ENCODE measurements at places on chromosomes 12 and 14.

DNA sequence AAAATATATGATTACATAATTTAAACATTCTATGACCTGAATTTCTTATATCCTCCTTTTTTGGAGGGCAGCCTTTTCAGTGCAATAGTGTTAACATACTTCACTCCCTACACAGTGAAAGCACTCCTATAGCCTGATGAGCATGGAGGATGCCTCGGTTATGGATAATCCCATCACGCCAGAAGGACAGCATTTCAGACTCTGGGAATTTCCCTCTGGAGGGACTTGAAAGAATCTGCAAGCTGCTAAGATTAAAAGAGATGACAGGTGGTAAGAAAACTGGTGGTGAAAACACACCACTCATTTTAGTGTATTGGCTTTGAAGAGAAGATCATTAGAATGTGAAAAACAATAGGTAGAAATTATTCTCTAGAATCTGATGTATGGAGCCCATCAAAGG is 99.3 kb upstream of the LMNTD1 start:
- DNase-seq = no peak

DNA sequence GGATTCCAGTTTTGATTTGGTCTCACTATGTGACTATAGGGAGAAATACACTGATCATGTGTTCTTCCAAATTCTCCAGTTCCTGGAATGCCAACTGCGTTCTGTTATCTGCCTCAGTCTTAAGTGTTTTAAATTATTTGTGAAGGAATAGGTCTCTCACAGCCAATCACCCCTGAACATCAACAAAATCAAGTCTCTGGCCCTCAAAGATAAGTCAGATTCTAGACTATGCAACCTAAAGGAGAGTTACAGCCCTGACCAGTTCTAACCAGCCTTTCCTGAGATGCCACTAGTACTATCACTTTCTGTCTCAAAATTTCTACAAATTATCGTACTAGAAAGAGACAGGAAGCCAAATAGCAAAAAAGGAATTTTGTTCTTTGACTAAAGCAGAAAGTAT is 22.3 kb downstream of the ZFC3H1 start:
- DNase-seq = no peak

DNA sequence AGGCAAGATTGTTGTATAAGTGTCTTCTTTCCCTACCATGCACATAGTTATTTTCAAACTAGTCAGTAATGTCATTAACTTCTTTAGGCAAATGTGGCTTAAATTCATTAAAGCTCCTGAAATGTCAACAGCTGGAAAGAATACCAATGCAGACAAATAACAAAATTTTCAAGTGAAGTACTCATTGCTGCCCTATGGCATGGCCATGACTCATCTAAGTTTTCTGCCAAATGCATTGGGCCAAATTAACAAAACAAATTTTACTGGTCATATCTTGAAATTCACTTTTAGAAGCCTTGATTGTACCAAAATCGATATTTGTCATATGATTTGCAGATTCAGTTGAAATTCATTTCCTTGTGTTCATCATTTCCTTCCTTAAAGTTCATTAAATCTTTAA is 915.9 kb downstream of the SLC6A15 start:
- DNase-seq = no peak

- DNase-seq = no peak
These were observed 22.7 kb upstream of the ZFP36L1 start for GRCh38 chr14:68815298-68816182.

GRCh38 chr12:65432114-65432513 is 153.6 kb downstream of the MSRB3 start:
- no peak for DNase-seq

DNA sequence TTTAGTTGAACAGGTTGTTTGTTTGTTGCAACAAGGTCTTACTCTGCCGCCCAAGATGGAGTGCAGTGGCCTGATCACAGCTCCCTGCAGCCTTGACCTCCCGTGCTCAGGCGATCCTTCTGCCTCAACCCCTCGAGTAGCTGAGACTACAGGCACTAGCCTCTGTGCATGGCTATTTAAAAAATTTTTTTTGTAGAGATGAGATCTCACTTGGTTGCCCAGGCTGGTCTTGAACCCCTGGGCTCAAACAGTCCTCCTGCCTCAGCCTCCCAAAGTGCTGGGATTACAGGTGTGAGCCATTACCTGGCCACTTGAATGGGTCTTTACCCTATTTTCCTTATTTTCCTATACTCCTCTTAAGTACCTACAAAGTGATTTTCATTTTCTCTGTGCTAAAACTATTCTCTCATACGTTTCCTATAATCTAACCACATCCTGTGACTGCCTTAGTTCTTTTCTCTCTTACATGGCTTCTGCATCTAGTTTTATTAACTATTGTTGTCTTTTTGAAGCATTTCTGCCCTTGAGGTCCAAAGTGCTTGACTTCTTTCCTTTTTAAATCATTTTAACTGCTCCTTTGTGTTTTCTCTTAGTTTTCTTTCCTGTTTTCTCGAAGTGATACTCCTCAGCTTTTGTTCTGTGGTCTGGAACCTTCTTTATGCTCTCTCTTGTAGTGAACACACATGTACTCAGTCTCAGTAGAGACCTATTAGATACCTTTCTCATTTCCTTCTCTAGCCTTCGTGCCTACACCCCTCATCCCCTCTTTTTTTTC is 14.1 kb downstream of the GPX2 start:
- no peak for DNase-seq

DNA sequence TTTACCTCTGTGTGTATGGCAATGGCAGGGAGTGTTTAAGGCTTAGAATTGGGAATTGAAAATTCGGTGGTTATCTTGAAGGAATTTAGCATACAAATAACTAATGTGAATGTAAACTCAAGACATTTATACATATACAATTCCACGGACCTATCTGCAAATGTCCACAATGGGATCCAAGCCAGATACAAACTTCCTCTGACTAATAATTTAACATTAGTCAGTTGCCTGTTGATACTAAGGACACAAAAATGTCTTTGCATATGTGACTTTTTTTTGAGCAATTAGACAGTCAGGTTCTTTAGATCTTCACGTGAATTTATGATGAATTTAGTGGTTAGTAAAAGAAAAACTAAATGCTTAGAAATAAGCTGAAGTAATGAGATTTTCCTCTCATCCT is 40.5 kb downstream of the ESR2 start:
- DNase-seq = no peak

- no peak for DNase-seq
These were observed 185.2 kb downstream of the ACSS3 start for GRCh38 chr12:81263072-81263471.

- no peak for DNase-seq
These were observed 39.0 kb downstream of the DCAF4 start for GRCh38 chr14:72965249-72965648.

DNA sequence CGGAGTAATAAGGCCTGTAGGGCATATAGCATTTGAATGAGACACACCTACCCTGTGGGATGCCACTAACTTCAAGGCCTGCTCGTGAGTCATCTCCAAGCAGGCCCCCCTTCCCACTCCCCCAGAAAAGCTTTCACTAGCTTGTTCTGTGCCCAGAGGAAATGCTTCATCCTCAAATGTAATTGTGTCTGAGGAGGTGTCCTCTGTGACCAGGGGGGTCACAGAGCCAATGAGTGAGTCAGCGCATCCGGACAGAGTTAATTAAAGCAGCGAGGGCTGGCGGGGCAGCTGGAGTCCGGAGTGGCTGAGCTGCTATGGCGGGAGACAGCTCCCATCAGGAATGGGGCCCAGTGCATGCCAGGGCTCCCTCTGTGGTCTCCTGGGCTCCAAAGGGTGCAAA is 27.0 kb upstream of the ESRRB start:
- no peak for DNase-seq

DNA sequence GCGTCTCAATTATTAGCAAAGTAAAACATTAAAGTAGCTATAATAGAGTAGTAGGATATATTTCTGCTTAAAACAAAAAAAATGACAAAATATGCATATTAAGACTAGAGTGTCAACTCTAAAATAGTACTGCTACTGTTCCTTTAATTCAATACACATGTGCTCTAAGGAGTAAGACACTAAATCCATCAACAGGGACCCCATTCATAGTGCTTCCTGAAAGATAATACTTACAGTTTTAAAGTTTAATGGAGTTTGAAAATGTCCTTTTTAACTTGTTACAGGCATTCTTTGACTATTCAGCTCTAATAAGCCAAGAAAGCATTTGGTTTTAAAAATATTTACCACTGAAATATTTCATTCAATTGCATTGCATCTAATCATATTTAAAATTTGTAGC is 145.2 kb downstream of the ADAMTS20 start:
- no peak for DNase-seq

- no peak for DNase-seq
These were observed 340.3 kb upstream of the PDE3A start for GRCh38 chr12:20028033-20028432.

Measured in stimulated activated CD8-positive, alpha-beta memory T cell treated with anti-CD3 and anti-CD28 coated beads, Interleukin-4, amount 100 ng/mL, for 4 hours (primary cell).